ENCODE measurements at places on chromosomes 7 and 10.

- DNase-seq: no peak
These were observed 1.4 kb downstream of the WNT16 start for GRCh38 chr7:121330053-121330833.

DNA sequence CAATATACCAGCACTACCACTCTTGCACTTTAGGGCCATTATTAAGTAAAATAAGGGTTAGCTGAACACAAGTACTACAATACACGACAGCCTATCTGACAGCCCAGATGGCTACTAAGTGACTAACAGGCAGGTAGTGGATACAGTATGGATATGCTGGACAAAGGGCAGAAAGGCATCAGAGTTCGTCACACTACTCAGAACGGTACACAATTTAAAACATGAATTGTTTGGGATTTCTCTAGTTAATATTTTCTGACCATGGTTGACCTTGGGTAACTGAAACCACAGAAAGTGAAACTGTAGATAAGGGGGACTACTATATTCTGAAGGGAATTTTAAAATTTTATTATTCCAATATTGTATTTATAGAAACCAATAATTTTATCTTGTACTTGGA lies 101.3 kb upstream of the SKAP2 start:
- no peak for DNase-seq

DNA sequence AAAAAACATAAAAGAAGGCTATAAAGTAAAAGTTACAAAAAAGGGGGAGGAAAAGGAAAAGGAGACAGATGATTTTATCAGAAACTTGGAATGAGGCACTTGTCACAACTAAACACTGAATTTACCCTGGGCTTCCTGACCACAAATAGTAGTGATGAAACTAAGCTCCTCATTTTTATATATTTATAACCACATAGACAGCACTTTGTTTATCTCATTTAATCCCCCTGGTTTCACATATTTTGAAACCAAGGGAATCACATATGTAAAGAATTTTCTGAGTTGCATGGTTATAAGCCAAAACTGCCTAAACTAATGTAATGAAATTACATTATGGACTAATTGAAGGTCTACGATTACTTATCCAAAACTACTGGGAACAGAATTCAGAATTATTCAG lies 39.6 kb upstream of the MET start:
- no peak for DNase-seq

GRCh38 chr10:4698075-4698474 lies 127.9 kb upstream of the AKR1E2 start:
- no peak for DNase-seq

- peak; percentile 70 for DNase-seq
These were observed 40.7 kb upstream of the GJD4 start for GRCh38 chr10:35564341-35564968.
